NK-92 treated with Interleukin-12 subunit alpha and Interleukin-12 subunit beta, amount 100 ng/mL, for 24 hours (cell line): ENCODE measurements at places on chromosomes 16 and 17.

DNA sequence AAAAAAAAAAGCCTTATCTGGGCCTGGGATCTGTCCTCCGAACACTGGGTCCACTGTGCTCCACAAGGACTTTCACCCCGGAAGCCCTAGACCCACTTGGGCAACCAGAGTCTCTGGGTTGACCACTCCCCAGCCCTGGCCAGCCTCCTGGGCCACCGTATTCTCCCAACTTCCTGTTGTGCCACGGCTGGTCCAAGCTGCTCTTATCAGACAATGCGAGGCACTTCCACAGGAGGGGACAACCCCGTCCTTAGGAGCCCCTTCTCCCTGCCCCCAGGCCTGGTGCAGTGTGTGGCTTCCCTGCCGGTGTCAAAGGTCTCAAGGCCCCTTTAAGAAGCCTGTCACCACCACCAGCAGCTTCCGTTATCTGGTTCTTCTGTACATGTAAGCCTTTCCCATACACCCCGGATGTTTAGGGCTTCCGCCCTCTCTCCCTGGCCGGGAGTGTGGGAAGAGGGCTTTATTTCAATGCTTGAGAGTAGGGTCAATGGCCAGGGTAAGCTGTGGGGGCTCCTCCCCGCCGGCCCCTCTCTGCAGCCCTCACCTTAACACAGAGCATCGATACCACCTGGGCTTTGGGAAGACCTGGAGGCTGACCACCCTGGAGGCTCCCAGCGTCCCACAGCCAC lies 313.0 kb downstream of the SEC14L1 start:
- DNase-seq = no peak

GRCh38 chr17:69876757-69877156 lies 198.3 kb upstream of the KCNJ16 start:
- no peak for DNase-seq

DNA sequence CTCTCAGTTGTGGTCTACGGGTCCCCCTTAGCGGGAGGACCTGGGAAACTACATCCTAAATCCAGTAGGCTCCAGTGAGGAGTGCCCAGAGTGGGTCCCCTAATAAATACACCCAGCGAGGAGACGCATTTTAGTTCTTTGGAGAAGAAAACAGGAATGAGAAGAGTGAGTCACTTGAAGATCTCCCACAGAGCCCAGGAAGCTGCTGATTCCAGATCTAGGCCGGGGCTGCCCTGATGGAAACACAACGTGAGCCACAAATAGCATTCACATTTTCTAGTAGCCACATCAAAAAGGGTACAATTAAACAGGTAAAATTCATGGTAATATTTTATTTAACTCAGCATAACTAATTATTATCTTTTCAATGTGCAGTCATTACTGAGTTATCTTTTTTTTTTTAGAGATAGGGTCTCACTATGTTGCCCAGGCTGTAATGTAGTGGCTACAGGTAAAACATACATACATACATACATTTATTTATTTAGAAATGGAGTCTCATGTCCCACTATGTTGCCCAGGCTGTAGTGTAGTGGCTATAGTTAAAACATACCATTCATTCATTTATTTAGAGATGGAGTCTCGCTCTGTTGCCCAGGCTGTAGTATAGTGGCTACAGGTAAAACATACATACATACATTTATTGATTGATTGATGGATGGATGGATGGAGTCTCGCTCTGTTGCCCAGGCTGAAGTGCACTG lies 21.5 kb downstream of the FBXO31 start:
- no peak for DNase-seq

DNA sequence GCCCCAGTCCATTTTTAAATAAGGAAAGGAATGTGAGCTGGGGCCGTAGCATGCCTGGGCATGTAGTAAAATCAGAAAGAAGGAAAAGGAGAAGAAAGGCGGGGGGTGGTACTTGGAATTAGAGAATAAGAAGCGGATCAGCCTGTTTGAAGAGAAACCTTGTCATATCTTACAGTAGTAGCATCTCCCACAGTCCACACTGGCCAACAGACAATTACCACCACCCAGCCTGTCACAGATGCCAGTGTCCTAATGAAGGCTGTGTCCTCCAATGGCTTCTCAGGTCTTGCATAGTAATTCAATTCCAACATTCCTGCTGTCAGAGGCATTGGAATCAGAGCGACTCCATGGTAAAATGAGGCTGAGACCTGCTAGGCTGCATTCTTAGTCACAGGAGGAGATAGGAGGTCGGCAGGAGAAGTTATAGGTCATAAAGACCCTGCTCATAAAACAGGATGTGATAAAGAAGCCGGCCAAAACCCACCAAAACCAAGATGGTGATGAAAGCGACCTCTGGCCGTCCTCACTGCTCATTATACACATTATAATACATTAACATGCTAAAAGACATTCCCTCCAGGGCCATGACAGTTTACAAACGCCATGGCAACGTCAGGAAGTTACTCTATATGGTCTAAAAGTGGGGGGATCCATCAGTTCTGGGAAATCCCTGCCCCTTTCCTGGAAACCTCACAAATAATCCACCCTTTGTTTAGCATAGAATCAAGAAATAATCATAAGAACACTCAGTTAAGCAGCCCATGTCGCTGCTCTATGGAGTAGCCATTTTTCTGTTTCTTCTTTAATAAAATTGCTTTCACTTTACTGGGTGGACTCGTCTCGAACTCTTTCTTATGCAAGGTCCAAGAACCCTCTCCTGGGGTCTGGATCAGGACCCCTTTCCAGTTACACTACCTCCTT lies 9.6 kb upstream of the AKAP10 start:
- no peak for DNase-seq

DNA sequence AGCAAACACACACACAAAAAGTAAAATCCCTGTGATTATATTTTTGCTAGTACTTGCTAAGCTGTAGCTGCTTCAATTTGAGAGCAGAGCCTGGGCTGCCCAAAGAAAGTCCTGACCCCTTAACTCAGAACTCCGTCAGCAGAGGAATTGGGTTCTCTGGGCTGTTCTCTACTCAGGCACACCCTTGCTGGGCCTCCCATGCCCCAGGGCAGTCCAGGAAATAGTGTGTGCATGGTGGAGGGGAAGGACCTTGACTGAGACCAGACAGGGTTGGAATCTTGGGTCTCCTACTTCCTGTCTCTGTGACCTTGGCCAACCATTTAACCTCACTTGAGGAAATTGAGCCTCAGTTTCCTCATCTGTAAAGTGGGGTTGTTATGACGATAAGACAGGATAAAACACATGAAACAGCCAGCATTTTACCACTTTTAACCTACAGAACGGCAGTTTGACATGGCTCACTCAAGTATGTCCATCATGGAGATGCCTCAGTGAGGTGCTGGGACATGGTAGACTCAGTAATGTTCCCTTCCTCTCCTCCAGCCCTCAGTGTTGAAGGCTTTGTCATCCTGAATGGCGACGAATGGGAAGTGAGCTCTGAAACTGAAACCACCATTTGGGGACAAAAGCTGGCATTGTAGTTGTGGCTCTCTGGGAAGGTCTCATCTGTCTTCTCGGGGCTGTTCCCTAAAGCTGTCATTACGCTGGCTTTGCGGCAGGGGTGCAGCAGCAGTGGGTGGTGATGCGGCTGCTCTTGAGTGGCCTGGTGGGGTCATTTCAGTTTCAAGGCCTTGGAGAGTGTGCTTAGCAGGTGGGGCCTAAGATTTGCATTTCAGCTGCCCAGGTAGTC lies 74.9 kb downstream of the CMIP start:
- no peak for DNase-seq

DNA sequence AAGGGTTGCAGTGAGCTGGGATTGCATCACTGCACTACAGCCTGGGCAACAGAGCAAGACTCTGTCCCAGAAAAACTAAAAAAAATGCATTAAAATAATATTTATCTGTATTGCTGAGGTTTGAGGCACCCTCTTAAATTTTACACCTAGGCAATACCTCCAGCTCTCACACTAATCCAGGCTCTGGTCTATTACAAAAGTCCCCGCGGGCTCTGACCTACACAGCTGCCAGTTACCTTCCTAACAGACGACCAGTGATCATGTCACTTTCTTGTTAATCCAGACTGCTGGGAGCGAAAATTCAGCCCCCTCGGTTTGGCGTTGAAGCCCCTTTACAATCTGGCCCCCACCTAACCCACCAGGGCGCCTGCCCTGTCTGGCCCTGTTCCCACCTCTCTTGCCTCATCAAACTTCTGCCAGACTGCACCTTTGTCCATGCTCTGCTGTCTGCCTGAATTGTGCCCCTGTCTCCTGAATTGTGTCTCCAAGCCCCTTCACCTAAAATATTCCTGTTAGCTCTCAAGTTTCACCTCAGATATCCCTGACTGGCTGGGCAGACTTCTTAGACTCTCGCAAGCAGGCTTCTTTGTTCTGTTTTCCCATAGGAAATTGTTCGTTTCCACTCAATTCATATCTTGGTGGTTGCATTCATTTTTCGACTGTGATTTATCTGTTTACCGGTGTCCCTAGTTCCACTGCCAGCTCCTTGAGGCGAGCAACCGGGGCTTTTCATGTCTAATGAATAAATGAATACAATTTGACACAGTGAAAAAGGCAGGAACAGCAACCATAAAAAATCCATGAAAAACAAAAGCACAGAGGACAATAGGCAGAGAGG lies 65.9 kb downstream of the PITPNC1 start:
- no peak for DNase-seq

DNA sequence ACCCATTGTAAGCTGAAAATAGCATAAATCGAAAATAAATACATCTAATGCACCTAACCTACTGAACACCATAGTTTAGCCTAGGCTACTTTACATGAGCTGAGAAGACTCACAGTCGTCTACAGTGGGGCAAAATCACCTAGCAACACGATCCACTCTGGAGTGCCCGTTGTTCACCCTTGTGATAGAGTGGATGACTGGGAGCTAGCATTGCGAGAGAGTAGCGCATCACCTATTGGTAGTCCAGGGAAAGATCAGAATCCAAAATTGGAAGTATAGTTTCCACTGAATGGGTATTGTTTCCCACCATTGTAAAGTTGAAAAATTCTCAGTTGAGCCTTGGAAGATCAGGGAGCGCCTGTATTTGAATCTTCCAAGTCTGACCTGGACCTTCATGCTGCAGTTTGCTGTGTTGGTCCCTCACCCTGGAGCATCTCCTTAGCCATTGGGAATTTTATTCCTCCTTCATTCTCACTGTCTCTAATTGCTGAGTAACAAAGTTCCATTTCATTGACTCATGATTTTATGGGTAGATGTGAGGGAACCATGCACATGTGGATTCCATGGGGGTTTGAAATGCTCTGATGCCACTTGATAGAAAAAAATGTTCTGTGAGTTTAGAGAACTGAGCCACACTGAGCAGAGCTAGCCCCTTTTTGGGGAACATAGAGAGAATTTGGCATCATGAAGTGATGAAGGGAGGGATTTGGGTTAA lies 19.6 kb downstream of the AKAP1 start:
- no peak for DNase-seq

GRCh38 chr16:46896314-46896968 lies 12.3 kb downstream of the GPT2 start:
- no peak for DNase-seq

DNA sequence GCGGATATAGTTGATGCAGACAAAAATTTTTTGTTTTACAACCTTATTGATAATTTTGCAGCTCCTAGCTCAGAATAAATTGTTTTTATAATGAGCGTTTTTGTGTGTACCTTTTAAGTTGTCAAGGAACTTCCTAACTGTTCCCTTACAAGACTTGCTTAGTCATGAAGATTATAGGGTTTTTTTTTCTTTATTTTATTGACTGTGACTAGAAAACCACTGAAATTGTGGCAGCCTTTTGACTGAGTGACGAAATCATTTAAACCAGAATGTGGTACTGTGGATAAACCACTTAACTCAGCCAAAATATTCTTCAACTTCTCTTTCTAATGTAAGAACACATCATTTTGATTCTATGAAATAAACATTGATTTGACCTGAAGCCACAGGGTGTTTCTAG lies 40.8 kb upstream of the VPS4A start:
- DNase-seq = no peak

GRCh38 chr17:13638855-13639458 lies 37.2 kb upstream of the HS3ST3A1 start:
- no peak for DNase-seq

DNA sequence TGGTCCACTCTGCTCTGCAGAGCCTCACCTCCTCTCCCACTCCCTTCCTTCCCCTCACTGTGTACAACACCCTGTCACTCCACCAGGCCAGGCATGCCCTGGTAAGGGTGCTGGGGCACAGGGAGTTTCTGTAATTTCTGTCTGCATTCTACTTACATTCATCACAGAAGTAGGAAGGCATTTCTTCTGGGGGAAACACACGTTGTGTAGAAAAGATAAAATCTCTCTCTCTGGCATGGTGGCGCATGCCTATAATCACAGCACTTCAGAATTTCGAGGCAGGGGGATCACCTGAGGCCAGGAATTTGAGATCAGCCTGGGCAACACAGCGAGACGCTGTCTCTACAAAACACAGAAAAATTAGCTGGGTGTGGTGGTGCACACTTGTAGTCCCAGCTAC lies 27.0 kb downstream of the WNT3 start:
- no peak for DNase-seq

GRCh38 chr17:62179525-62180161 lies 114.6 kb upstream of the MED13 start:
- DNase-seq = no peak

DNA sequence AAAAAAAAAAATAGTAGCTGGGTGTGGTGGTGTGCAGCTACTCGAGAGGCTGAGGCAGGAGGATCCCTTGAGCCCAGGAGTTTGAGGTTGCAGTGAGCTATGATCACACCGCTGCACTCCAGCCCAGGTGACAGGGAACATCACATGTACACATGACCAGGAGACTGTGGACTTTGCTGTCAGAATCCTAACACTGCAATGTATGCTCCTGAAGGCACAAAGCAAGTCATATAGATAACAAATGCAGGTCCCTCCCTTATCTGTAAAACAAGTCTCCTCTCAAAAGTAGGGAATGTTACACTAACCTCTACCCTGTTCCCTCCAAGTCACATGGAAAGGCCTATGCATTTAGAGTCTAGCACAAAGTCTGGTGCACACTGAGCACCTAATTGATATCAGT lies 48.5 kb downstream of the ARHGAP17 start:
- DNase-seq = no peak

DNA sequence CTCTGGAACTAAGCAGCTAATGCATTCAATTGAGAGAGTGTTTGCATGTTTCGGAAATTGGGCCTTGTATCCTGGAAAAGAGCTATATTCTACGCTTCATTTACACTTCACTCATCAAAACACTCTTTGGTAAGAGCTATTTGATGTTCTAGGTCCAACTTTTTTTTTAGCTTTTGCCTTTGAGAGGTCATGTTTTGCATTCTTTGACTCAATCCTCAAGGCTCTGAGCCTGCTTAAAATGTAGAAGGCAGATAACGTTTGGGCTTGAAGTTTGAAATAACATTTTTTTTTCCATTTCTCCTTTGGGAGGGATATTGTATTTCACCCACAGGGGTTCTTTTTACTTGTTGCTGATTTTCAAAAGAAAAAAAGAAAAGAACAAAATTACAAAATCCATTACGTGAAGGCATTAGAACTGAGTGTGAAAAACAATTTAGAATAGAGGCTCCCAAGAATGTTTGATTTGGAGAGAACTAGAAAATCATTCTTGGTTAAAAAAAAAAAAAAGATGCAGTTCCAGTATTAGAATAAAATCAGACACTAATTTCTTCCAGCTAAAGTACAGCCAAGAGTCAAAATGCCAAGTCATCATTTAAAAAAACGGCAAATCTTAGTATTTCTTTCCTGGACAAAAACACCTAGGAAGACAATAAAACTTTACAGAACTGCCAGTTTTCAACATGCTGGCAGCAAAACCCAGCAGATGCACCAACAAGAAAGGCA lies 268.5 kb downstream of the GRIN2A start:
- no peak for DNase-seq

GRCh38 chr17:30246460-30246859 lies 11.0 kb upstream of the SLC6A4 start:
- DNase-seq = no peak
